ENCODE measurements at places on chromosomes 3 and 15. TPM values are rescaled to one million over a fixed set of nuclear protein-coding genes. Genes with fewer than 3 reads are reported as not detected.

IL20RB gene
- total RNA-seq, result 1.3 TPM

GOLGA8A gene
- 58.0 TPM for total RNA-seq

RBMS3 gene
- 23.7 TPM for total RNA-seq

ZNF620 gene
- total RNA-seq, result 1.7 TPM

GCNT3 gene
- 10.1 TPM for total RNA-seq

CACNA1D gene
- total RNA-seq, result 31.7 TPM

TGM4 gene
- total RNA-seq, result not detected

FOXL2NB gene
- not detected for total RNA-seq

- no peaks in the 10 kb centered on the region for H3K4me1 ChIP-seq
- H3K36me3 ChIP-seq, result no peaks in the 10 kb centered on the region
- no peak overlapping the region for H3K27ac ChIP-seq
- H3K27me3 ChIP-seq, result no peaks in the 10 kb centered on the region
Measured at GRCh38 chr3:30544812-30545211, 61.6 kb upstream of the TGFBR2 start.

DNA sequence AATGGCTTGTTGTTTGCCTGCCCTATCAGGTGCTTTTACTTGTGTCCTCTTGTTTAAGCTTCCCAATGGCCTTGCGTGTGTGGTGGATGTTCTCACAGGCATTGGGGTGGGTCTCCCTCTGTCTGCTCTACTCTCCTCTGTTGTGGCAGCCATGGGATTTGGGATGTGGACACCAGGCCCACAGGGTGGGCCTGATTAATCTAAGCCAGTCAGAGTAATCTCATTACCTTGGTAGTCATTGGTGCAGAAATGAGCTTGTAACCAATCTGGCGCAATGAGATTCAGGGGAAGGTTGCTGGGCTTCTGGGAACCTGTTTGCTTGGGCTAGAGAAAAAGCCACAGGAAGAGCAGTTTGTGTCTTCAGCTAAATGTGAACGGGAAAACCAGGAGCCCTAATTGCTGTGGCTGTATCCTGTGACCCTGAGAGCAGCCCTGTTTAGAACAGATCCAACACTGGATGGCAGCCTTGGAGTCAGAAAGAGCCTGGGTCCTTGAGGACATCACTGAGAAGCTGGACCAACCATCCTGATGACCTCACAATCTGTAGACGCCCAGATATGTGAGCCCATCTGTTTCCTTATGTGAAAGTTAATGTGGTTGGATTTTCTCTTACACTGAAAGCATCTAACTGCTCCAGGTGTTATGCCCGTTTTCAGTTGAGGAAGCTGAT, 157.3 kb upstream of the UBE2E1 start:
- H3K27ac ChIP-seq, result no peak overlapping the region
- H3K4me1 ChIP-seq, result no peaks in the 10 kb centered on the region
- no peak overlapping the region for H3K4me3 ChIP-seq
- no peaks in the 10 kb centered on the region for H3K27me3 ChIP-seq
- no peaks in the 10 kb centered on the region for H3K36me3 ChIP-seq

DNA sequence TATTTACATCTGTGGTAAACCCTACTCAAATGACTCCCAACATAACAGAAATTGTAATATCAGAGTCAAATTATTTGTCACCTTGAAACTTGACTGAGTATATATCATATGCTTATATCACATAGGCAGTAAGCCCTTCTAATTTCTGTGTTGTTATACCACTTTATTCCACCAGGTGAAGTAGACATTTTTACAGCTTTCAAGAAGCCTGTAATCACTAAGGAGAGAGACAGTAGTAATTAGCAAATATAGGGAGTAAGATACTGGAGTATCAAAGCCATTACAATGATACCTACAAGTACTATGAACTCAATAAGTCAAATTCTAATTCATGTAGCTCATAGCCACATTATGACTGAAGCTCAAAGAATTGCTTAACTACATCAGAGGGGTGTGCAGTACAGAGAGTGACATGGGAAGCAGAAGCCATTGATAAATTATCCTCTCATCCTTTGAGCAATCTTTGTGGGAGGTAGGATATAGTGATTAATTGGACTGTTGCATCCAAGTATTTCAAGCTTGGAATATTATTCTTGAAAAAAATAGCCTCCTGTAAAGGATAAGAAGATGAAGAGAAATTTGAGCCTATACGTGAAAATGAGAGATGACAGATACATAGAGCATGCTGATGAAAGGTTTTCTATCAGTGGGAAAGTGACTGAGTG, 1005.9 kb downstream of the ZPLD1 start:
- H3K36me3 ChIP-seq, result no peaks in the 10 kb centered on the region
- H3K4me3 ChIP-seq, result no peak overlapping the region
- no peaks in the 10 kb centered on the region for H3K27me3 ChIP-seq
- DNase-seq, result no peak
- no peaks in the 10 kb centered on the region for H3K4me1 ChIP-seq

DNA sequence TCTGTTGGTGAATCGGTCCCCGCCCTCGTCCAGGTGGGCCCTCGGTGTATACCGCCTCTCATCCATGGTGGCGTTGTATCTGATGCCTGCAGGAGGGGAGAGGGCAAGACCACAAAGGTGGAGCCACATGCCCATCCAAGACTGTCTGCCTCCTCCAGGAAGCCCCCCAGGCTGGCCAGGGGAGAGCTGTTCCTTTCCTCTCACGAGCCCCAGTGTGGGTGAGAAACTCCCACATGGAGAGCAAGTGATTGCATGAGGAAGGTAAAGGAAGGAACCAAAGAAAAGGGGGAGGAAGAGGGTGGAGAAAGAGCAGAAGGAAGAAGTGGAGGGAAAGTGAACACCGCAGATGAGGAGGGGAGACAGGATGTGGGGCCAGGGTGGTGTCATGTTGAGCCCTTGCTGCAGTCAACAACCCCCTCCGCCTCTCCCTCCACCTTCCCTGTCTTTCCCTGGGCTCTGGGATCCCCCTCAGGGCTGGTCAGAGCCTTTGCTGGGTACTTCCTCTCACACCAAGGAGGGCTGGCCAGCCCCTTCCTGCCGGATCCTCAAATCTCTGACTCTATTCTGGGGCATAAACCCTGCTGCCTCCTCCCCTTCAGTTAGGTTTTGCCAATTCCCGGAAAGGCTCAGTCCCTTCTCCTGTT, 49.3 kb downstream of the FEM1B start:
- no peak overlapping the region for H3K27ac ChIP-seq
- no peaks in the 10 kb centered on the region for H3K36me3 ChIP-seq
- H3K27me3 ChIP-seq, result no peaks in the 10 kb centered on the region
- no peak overlapping the region for H3K4me3 ChIP-seq
- DNase-seq, result no peak

DNA sequence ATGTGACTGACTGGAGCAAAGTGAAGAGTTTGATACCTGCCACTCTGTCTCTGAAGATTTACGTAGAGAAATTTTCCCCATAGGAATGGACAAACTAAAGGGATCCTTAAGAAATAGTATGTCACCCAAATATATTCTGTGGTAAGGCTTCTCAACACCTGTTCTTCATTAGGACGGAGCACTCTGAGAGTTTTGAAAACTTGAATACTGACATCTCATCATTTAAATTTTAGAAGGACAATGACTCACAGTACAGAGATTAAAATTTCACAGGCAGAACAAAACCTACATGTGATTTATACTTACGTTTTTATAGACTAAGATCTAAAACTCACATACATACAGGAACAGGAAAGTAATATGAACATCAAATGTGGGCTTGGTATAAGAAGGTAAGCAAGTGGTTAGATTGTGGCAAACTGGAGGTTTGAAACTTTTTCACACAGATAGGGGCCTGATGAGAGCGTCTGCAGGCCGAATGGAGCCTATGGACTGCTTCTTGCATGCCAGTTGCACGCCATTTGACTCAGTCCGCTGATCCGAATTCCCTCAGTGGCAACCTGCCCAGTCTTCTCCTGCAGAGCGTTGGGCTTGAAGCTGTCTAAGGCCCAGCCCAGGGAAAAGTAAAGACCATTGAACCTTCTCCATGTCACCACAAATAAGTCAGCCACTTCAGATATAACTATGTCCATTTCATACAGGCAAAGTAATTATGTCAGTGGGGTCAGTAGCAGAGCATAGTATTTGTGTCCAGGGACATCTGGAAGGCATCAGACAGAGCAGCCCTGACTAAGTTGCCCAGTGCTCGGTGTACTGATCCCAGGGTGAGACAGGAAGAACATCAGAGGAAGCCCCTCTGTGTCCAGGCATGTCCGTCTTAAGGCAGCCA, 45.7 kb downstream of the ZBTB38 start:
- H3K36me3 ChIP-seq, result peaks cover 41% of the 10 kb centered on the region
- no peak overlapping the region for H3K4me3 ChIP-seq
- no peak for DNase-seq

DNA sequence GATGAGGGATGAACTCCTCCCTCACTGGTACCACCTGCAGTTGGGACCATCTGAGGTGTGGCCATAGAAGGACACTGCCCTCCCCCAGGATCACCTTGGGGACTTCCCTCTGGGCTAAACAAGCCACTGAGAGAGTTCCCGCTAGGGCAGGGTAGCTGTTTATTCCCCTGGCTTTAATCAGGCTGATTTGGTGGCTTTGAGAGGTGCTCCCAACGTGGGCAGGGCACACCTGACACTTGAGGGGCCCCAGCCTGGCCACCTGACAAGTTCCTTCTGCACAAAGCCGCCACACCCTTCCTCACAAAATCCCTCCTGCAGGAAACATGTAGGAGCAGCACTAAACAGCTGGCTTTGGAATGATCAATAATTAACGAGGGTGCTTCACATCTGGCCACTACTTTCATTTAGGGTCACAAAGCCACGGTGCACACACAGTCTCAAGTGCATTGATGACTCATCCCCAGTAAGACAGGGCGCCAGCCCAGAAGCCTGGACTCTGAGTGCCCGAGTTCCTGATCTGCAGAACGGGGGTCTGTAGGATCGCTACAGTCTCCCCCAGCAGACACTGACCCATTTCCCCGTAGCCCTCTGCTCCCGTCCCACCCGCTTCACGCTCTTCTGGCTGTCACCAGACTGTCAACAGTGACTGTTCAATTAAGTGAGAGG, 75.1 kb downstream of the ATP10A start:
- H3K27me3 ChIP-seq, result no peaks in the 10 kb centered on the region
- no peak overlapping the region for H3K4me3 ChIP-seq
- peak overlapping the region; percentile 76 for H3K27ac ChIP-seq
- no peak for DNase-seq
- no peaks in the 10 kb centered on the region for H3K36me3 ChIP-seq
- peaks cover 6% of the 10 kb centered on the region for H3K4me1 ChIP-seq

- H3K27me3 ChIP-seq, result no peaks in the 10 kb centered on the region
- no peak overlapping the region for H3K27ac ChIP-seq
- H3K36me3 ChIP-seq, result no peaks in the 10 kb centered on the region
- no peak overlapping the region for H3K4me3 ChIP-seq
- DNase-seq, result no peak
Measured at GRCh38 chr3:20246662-20247061, 60.7 kb upstream of the SGO1 start.

GRCh38 chr3:109149078-109149477, 12.6 kb downstream of the C3orf85 start:
- no peak overlapping the region for H3K27ac ChIP-seq
- H3K27me3 ChIP-seq, result no peaks in the 10 kb centered on the region
- no peaks in the 10 kb centered on the region for H3K36me3 ChIP-seq
- no peaks in the 10 kb centered on the region for H3K4me1 ChIP-seq
- DNase-seq, result no peak
- no peak overlapping the region for H3K4me3 ChIP-seq

- no peaks in the 10 kb centered on the region for H3K4me1 ChIP-seq
- H3K27ac ChIP-seq, result no peak overlapping the region
- no peak for DNase-seq
- H3K4me3 ChIP-seq, result no peak overlapping the region
- H3K36me3 ChIP-seq, result no peaks in the 10 kb centered on the region
Measured at GRCh38 chr3:35413483-35413882, 225.8 kb upstream of the ARPP21 start.

DNA sequence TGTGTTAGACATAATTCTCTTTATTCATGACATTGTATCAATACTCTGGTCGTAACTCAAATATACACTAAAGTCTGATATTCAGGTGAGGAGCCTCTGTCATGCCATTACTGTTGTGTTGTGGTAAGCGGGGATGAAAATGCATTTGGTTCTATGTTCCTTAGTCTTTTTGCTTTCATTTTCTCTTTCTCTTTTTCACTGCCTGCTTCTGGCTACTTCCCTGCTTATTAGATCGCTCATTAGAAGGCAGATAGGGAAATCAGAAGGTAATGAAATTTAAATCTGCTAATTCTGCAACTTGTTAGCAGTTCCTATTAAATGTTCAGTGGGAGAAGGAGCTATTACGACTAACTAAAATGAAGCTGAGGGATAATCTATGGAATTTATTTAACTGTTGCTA, 345.0 kb downstream of the GRM7 start:
- DNase-seq, result no peak
- no peak overlapping the region for H3K27ac ChIP-seq
- H3K4me3 ChIP-seq, result peak overlapping the region; percentile 2
- no peaks in the 10 kb centered on the region for H3K36me3 ChIP-seq

DNA sequence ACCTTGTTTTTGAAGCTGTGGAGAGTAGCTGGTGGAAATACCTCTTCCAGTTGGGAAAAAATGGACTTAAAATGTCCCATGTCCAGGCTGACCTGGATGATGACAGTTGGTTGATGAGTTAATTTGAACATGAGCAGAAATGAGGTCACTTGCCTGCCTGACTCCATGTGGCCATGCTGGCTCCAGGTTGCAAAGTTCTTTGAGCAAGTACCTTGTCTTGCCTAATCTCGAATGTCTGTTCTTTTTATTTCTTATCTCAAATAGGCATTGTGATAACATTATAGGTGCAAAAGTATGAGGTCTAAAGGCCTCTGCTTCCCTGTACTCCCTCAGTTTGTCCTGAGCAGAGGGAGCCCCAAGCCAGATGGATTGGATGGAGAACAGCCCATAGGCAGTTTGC, 9.0 kb downstream of the MAPKBP1 start:
- peaks cover 70% of the 10 kb centered on the region for H3K4me1 ChIP-seq
- H3K36me3 ChIP-seq, result no peaks in the 10 kb centered on the region
- DNase-seq, result peak; percentile 53
- H3K27ac ChIP-seq, result peak overlapping the region; percentile 25
- H3K4me3 ChIP-seq, result no peak overlapping the region
- H3K27me3 ChIP-seq, result no peaks in the 10 kb centered on the region

- no peaks in the 10 kb centered on the region for H3K27me3 ChIP-seq
- no peak for DNase-seq
- no peak overlapping the region for H3K4me3 ChIP-seq
- peaks cover 23% of the 10 kb centered on the region for H3K4me1 ChIP-seq
Measured at GRCh38 chr3:195111319-195111705, 159.6 kb downstream of the XXYLT1 start.

- peak overlapping the region; percentile 9 for H3K27ac ChIP-seq
- H3K4me1 ChIP-seq, result peaks cover 3% of the 10 kb centered on the region
- no peak overlapping the region for H3K4me3 ChIP-seq
- H3K27me3 ChIP-seq, result no peaks in the 10 kb centered on the region
- DNase-seq, result no peak
Measured at GRCh38 chr15:39466750-39467105, 114.2 kb upstream of the THBS1 start.

DNA sequence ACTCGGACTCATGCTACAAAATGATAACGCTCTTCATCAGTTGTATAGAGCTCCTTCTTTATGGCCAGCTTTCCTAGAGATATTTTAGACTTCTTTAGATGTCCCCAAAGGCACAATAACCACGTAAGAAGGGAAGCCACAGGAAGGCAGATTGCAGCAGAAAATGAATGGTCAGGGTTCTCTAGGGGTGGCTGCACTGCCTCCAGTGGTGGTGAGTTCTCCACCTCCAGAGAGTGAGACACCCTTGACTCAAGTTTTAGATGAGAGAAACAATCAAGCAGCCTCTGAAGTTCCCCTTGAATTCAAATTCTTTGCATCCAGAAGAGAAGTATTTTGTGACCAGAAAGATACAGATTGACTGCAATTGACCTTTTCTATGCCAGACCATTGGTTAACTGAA, 191.5 kb downstream of the TP63 start:
- H3K36me3 ChIP-seq, result no peaks in the 10 kb centered on the region
- H3K27ac ChIP-seq, result no peak overlapping the region
- H3K4me3 ChIP-seq, result no peak overlapping the region
- DNase-seq, result no peak
- H3K27me3 ChIP-seq, result no peaks in the 10 kb centered on the region

- H3K27ac ChIP-seq, result no peak overlapping the region
- no peaks in the 10 kb centered on the region for H3K27me3 ChIP-seq
- H3K4me3 ChIP-seq, result no peak overlapping the region
Measured at GRCh38 chr3:193894121-193894863, 241.7 kb upstream of the HES1 start.
